ENCODE measurements at places on chromosomes 1 and 21.

GRCh38 chr21:34726627-34727337 lies 58.0 kb downstream of the CLIC6 start:
- DNase-seq, result no peak

DNA sequence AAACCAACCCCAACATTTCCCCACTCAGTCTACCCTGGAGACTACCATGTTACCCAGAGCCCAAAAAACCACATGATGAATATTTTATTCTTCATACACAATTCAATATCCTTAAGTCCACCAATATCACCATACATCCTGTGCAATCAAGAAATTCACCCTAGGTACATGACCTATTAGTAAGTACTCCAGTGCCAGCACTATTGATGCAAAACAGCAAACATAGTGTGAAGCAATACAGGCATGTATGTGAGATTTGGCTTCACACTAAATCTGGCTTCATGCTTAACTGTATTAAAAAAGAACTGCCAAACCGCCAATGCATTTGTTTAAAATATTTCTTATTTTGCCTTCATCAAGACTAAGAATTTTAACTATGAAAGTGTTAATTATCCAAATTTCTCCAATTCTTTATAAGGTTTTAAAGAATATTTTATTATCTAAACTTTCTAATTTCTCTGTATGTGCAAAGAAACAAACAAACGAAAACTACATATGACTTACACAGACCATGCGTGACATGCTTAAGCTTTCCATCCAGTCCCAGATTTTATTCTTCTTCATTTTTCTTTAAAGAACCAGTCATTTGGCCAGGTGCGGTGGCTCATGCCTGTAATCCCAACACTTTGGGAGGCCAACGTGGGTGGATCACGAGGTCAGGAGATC lies 22.4 kb upstream of the TMEM125 start:
- DNase-seq, result no peak

DNA sequence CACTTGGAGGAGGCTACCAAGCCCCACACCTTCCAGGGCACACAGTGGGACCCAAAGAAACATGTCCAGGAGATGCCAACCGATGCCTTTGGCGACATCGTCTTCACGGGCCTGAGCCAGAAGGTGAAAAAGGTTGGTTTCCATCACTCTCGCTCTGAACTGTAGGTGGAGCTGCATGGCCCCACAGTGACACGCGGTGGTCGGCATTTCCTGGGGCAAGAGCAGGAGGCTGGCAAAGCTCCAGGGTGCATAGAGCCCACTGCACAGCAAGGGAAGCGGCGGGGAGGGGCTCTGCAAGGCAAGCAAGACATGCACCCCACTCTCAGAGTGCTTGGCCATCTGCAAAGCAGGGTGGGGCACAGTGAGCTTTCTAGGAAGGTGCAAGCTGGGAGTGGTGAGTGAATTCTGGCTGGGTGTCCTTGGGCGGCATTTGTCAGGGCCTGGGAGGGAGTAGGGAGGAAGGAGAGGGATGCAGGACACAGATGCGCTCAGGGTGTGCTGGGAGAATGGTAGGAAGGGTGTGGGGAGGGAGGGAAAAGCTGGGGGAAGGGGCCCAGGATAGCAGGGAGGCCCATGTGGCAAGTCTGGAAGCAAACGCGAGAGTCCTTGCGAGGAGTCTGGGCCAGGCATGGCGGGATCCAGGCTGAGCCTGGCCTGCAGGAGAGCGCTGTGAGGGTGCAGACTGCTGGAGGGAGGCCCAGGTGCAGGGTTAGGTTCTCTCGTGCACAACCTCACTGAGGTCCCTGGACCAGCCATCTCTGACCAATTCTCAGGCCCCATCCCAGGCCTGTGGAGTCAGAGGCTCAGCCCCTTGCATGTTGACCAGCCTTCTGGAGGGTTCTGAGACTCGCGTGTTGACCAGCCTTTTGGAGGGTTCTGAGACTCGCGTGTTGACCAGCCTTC lies 11.0 kb downstream of the TRPM2 start:
- no peak for DNase-seq

GRCh38 chr1:28172713-28173150 lies 3.8 kb downstream of the PTAFR start:
- no peak for DNase-seq

GRCh38 chr21:17576080-17576835 lies 36.4 kb downstream of the BTG3 start:
- peak; percentile 81 for DNase-seq

GRCh38 chr1:2231532-2232254 lies 3.6 kb downstream of the SKI start:
- DNase-seq, result no peak

DNA sequence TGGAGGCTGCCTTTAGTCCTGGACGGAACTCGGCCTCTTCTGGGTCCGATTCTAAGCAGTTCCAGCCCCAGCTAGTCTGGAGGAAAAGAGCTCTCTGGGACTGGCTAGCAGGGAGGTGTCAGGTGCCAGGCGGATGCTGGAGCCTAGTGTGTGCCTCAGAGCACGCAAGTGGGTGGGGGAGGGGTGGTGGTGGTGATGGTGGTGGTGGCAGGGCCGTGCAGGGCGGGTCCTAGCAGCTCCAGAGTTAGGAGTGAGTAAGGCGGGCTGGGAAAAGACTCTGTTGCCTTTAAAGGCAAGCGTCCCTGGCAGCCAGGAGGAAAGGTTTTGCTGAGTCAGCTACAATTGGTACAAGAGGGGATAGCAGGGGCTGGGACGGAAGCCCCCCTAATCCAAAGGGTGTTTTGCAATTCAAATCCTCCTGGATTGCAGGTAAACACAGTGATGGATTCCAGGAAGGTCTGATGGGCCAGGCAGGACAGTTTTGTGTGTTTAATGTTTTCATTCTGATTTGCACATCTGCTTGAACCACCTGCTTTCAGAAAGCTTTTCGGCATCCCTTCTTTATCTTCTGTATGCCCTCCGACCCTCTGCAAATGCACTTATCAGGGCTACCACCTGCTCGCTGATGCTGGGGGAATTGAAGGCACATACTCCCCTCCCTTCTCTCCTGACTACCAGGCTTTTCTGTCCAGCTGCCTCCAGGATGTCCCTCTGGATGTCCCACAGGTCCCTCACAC lies 4.1 kb upstream of the SLC2A1 start:
- DNase-seq, result peak; percentile 92

DNA sequence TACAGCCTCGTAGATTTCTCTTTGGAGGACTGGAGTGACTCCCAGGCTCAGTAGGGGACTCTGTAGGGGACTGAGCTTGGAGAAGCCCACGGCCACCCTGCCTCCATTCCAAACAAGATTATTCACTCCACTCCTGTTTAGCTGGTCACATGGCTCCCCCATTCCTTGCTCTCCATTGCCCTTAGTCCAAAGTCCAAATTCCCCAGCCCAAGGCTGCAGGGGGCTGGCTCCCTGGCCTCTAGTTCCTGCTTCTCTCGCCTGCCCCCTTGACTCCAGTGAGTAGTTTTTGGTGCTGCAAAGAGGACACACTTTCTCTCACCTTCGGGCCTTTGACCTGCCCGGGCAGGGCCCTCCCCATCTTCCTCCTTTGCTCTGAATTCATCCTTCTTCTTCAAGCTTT lies 403.3 kb downstream of the KIF26B start:
- DNase-seq, result no peak

GRCh38 chr1:22024485-22025367 lies 23.3 kb downstream of the CELA3A start:
- peak; percentile 30 for DNase-seq

DNA sequence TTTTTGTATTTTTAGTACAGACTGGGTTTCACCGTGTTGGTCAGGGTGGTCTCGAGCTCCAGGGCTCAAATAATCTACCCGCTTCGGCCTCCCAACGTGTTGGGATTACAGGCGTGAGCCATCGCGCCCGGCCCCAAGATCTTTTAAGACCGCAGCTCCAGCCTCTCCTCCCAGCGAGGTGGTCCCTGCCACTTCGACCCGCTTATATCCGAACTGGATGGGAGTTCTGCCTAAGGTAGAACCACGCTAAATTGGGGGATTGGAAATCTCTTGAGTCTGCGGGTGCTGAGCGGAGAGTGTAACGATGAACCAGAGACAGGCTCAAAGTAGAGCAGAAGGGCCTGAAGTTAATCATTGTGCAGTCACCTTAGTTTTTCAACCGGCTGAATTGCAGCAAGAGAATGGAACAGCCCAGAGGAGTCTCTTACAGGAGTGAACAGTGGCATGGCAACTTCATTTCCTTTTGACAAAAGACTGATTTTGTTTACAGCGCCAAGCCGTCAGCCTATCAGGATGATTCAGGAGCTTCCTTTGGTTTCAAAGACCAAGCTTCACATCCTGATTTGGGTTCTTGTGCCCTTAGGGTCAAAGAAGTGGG lies 726 bp upstream of the CYB5R1 start:
- no peak for DNase-seq

GRCh38 chr1:22717037-22717760 lies 6.6 kb downstream of the EPHB2 start:
- peak; percentile 50 for DNase-seq

All from DMS153 (cell line).